ENCODE measurements at places on chromosomes 5 and 9.
A peak's percentile ranks its signal among the peaks of the same experiment; 100 is the strongest.

DNA sequence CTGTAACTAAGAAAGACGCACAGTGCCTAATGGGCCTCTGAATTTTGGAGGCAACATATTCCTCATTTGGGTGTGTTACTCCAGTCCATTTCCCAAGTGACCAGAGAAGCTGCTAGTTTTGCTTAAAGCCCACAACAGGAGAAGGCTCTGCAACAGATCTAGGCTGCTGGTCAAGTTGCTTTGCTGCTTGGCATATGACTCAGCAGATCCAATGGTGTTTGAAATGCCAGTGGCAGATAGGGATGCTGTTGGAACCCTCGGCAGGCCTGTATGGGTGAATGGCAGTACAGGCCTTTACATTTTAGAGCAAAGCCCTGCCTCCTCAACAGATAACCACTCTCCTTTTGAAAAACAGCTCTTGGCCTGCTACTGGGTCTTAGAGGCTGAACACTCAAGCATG is 36.2 kb upstream of the ROR2 start:
- no peak for DNase-seq

DNA sequence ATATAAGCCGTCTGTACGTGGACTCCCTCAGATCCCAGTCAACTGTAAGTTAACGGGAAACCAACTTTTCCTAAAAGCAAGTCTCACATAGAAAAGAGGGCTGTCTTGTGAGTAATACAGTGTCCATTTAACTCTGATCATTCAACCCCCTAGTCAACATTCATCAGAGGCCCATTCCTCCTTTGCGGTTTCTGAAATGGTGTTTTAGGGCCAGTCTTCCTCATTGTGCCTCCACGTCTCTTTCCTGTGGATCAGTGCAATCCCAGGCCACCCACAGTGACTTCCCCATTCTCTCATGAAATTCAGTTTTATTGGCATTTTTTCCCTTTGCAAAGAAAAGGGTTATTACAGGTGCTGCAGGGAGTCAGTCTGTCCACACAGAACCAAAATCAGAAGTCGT is 261.8 kb downstream of the NR3C1 start:
- no peak for DNase-seq

DNA sequence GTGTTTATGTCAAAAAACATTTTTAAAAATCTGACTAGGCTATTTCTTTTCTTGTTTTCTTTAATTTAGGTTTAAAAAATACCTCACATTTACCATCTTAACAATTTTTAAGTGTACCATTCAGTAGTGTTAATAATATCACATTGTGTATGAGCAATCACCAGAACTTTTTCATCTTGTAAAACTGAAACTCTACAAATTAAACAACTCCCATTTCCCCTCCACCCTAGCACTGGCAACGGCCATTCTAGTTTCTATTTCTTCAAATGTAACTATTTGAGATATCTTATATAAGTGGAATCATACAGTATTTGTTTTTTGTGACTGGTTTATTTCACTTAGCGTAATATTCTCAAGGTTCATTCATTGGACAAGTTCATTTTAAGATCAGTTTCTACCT is 27.7 kb downstream of the PLCXD3 start:
- no peak for DNase-seq

DNA sequence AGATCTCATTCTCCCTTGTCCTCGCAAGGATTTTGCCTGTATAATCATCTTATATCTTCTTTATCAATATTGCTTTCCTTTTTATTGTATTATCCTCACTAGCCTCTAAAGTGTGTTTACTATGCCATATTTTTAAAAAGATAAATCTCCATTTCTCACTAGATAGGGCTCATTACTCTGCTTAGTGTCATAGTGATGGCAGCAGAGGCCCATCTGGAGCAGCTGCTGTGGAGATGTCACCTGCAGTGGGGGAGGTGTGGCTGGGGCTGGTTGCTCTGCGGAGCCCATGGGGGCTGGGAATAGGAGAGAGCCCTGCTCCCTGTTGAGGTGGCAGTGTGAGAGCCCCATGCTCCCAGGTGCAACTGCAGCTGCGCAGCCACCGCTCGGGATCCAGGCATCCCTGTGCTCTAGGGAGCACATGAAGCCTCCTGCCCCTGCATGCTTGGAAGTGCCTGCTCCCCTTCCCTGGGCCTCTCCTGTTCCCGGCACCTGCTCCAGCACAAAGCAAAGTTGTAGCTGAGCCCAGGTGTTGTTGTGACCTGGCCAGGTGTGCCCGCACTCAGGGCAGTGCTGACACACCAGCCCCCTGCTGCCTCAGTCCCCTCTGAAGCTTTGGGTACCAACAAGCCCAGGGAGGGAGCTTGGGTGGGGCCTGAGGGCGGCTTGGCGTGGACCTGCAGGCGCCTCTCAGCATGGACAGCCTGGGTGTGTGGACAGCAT is 144.6 kb upstream of the MRPS30 start:
- no peak for DNase-seq

GRCh38 chr5:174303035-174303434 is 257.5 kb downstream of the NSG2 start:
- no peak for DNase-seq

DNA sequence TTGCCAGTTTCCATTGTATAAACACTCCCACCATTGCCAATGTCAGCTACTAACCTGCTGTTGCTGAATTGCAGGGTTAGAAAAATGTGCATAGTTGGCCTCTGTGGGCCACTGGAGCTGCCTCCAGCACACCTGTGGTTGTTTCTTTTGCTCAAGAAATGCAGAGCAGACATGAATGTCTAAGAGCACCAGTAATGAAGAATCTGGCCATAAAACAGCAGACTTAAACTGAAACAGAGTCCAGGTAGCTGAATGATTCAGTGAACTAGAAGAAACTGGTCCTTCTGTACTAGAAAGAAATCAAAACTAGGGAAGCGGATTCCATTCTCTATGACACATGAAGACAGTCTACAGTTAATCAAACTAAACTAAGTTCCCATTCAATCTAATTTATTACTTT is 48.2 kb downstream of the NUDT12 start:
- DNase-seq = no peak

DNA sequence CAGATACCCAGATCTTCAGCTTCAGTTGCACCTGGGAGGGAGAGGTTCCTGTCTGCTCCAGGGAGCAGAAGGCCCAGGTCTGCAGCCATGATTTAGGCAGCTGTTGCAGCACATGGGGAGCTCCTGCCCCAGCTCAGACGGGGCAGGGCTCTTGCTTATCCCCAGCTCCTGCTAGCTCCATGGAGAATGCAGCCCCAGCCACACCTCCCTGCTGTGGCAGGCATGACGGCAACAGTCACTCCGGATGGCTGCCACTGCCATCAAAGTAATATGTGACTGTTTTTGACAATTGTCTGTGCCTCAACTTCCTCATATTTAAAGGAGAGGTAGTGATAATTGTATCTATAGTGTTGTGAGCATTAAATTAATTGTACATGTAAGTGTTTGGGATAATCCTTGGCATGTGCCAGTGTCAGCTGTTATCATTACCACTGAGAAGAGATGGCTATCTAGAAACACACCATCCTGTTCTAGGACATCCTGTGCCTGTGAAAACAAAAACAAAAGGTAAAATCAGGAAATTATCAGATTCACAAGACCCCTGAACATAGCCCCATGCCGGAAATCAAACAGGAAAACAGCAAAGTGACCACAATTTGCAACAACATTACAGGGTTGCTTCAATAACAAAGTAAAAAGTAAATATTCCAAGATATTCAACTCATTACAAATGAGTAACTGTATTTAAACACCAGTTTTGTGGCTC is 1048.8 kb upstream of the ACO1 start:
- peak; percentile 8 for DNase-seq

DNA sequence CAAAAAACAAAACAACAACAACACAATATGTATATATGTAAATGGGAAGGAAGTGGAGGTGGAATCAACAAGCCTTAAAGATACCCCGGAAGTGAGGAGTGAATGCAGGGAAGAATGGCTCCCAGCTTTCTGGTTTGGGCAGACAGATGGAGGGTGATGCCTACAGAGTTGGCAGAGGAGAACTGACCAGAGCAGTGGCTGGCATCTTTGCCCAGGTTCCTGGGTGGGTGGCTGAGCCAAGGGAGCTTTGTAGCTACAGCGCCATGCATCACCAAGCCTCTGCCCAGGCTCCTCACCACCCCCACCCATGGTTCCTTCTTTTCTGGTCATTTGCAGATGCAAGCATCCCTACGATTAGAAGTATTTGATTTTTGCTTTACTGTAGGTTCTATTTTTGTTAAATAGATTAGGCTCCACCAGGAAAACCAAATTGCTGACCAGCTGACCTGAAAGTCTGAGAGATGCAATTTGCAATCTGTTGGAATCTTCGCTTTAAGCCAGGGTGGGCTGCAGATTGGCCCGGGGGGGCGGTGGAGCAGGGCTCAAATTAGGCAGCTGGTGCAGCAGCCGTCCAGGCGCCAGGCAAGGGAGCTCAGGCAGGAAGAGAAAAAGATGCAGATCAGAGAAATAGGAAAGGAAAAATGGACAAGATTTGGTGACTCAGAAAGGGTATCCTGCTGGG is 163.3 kb upstream of the TBC1D2 start:
- DNase-seq = no peak

GRCh38 chr5:110757118-110757729 is 18.4 kb downstream of the SLC25A46 start:
- DNase-seq = no peak

DNA sequence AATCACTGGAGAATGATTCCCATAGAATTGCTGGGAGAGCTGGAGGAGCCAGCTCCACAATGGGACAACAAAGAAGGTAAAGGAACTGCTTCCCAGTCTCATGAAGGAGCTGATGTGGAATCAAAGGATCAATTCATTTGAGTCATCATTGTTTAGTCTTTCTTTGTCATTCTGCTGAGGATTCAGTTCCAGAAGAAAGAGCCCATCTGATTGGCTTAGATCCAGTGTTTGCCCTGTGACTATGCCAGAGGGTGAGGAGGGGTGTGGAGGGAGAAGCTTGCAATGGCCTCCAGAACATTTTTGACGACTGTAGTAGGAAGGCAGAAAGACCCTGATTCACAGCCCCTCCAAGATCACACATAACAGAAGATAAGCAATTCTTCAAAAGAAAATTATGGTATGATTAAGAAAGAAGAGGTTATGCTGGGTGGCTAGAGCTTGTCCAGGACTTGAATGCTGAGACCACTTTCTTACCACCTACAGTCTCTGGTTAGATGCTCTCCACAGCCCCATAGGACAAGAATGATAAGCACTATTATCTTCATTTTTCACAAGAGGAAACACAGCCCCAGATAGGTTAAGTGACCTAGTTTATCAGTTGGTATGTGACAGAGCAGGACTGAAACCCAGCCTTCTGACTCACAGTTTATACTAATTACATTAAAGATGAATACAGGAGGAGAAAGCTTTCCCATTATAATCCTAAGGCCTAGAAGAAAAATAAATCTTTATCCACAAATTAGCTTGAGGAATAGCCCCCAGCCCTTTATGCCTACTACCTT is 363.1 kb downstream of the PRELID2 start:
- DNase-seq = no peak

DNA sequence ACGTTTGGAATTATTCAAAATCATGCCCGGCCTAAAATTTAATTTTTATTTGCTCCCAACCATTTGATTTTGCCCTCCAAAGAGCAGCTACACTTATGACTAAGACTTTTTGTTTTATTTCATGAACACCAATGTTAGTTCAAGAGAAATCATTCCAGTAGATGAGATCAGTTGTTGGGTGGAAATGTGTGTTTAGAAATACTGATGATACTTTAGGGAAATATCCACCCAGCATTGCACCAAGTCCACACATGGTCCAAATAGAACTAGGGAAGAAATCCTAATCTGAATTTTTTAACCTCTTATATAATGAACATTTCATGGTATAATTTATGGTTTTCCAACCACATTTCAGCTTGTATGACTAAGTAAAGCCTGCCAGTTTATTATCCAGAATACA is 28.3 kb upstream of the GOLPH3 start:
- peak; percentile 52 for DNase-seq

- DNase-seq = peak; percentile 92
Observed at GRCh38 chr9:37027582-37028419, 6.3 kb downstream of the PAX5 start.

GRCh38 chr9:120756531-120756930 is 36.7 kb downstream of the FBXW2 start:
- no peak for DNase-seq

- no peak for DNase-seq
Observed at GRCh38 chr9:137406876-137407589, 15.9 kb downstream of the EXD3 start.

DNA sequence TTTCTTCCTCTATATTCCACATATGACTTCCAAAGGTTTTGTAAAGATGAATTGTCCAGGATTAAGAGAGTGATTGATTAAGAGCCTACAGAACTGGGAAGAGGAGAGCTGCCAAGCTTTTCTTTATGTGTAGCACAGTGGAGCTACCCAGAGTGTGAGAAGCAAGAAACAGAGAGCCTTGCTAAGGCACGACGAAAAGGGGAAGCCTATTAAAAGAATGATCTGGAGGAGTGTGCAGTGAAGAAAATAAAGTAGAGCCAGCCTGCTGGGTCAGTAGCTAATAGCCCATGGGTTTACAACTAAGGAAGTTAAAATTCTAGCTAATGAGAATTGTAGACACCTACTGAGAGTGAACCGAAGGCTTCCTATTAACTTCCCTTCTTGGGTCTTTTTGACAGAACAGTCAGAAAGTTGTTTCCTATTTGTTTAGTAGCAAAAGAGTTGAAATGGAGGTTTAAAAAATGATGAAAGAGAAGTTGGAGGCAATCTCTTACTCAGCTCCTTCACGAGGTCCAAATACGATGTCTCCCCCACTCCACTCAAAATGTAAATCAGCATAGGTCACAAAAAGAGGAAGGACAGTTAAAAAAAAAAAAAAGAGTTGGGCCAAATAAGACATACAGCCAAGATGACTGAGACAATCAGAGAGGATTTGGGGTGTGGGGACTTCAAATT is 957 bp upstream of the PRR16 start:
- DNase-seq = no peak

GRCh38 chr5:14685757-14686156 is 21.2 kb downstream of the OTULIN start:
- peak; percentile 23 for DNase-seq

DNA sequence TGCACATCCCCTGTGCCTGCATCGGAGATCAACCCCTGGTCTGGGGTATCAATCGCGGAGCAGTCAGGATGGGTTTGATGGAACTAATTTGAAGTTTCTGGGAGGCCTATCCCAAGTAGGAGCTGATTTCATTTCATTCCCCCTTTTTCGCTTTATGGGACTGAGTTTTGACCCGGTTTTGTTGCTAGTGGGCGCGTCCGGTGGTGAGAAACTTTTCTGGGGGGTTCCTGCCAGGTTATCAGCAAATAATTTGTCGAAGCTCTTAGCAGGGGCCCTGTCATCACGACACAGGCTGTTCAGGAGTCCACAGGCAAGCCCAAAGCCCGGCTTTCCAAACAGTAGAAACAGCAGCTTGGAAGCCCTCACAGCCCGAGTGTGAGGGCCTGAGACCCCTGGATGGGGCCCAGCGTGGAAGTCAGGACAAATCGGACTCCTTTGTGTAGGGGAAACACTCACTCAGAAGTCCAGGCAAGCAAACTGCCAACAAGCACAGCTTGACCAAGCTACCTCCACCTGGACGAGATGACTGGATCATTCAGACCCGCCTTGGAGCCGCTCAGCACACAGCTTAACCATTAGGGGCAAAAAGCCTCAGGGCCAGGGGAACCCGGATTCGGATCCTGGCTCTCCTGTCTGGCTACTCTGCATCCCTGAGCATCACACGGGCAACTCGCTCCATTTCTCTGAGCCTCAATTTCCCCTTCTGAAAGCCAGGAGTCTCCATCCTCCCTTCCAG is 64.4 kb upstream of the BARHL1 start:
- DNase-seq = no peak

Data from muscle of back (tissue), 13 donors.